CD4-positive, alpha-beta T cell treated with Interleukin-6 at 100 ng/mL for 8 hours (primary cell): ENCODE measurements at places on chromosomes 3 and 15.

GRCh38 chr3:85180-85579, 111.4 kb upstream of the CHL1 start:
- no peak for DNase-seq

- DNase-seq: no peak
These were observed 4.4 kb downstream of the ITIH3 start for GRCh38 chr3:52798978-52799476.

GRCh38 chr3:152998591-152998990, 163.4 kb upstream of the RAP2B start:
- DNase-seq: no peak

DNA sequence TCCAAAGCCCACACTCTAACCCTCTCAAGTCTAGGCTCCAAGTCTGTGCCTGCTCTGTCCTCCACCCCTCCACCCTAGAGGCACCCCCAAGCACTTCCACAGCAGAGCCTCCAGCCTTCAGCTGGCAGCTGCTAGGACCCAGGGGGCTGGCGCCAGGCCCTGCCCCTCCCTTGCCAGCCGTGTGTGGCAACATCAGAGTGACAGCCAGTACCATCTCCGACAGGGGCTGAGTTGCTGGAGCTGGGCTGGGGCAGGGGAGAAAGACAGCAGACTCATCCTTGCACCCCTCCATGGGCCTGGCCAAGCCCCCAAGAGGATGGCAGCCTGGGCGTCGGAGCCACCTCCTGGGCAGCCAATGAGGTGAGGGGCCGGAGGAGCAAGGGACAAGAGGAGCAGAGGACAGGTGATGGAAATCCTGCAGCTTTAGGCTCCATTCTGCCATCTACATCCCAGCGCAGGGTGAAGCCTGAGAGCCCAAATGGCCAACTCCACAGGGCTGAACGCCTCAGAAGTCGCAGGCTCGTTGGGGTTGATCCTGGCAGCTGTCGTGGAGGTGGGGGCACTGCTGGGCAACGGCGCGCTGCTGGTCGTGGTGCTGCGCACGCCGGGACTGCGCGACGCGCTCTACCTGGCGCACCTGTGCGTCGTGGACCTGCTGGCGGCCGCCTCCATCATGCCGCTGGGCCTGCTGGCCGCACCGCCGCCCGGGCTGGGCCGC, at the start of gene GPR62:
Gene GPR62, plus strand, starts transcription at position 207 of the 718 bp plus-strand sequence. Its CDS starts 272 bp downstream, at position 479.
- DNase-seq: no peak

- DNase-seq: no peak
These were observed 941 bp downstream of the ZBED2 start for GRCh38 chr3:111594205-111594604.

DNA sequence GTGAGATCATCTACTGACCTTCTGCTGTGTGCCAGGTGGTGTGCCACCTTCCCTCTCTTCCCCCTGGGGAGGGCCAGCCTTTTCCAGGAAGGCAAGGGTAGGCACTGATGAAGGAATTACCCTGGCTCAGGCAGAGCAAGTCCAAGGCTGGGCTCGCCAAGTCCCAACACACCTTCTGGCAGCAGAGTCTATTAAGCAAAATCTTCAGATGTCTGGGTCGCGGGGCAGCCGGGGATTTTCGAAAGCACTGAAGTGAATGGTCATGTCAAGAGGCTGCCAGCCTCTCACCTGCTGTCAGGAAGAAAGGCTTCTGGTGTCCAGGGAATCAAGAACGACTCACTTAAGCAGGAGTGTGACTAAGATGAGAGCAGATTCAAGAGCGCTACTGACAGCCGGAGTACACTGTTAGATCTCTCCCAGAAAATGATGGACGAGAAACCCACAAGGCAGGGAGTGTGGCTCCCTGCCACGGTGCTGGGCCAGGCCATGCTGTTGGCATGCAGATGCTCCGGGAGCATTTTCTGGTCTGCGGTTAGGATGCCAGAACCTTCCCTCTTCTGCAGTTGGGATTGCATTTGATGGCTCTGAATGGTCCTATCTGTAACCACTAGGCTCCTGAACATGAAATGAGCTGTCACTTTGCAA, 479.8 kb downstream of the SHQ1 start:
- no peak for DNase-seq

- DNase-seq: no peak
These were observed 52.5 kb downstream of the CLDN11 start for GRCh38 chr3:170471149-170471548.

DNA sequence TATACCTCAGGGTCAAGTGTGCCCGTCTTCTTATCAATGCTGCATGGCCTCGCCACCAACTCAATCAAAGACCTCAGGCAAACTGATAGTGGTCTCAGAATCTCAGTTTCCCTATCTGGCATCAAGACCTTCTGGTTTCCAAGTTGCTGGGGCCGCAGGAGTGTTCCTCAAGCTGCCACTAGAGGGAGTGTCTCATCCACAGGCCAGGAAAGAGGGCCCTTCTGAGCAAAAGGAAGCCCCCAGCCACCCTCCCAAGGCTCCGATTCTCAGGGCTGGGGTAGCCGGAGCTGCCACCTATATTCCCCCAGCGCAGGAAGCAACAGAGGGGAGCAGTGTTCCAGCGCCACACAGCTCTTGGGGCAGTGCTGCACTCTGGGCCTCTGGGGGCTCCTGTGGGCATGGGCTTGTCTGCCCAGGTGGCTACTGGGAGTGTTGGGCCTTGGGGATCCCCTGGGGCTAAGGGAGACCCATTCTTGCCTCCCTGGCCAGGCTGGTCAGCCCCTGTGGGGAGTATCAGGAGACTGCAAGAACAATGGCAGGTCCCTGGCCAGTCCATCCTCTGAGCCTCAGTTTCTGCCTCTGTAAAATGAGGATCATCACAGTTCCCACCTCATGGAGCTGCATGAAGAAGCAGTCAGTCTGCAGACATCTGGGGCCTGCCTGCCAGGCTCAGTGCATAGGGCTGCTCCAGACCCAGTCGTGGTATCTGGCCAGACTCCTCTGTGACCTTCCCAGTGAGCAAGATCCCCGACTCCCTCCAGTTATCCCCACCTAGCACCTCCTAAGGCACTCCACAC, 23.4 kb upstream of the SEC13 start:
- peak; percentile 57 for DNase-seq

GRCh38 chr15:71685420-71685993, 124.8 kb upstream of the NR2E3 start:
- DNase-seq: no peak

- no peak for DNase-seq
These were observed 53.7 kb upstream of the GYG1 start for GRCh38 chr3:148937467-148938255.

- no peak for DNase-seq
These were observed 135.0 kb upstream of the FAM3D start for GRCh38 chr3:58801541-58801940.

- no peak for DNase-seq
These were observed 334.6 kb downstream of the GABRB3 start for GRCh38 chr15:26438316-26438715.

- DNase-seq: peak; percentile 74
These were observed 235.1 kb downstream of the UACA start for GRCh38 chr15:70528270-70528706.

DNA sequence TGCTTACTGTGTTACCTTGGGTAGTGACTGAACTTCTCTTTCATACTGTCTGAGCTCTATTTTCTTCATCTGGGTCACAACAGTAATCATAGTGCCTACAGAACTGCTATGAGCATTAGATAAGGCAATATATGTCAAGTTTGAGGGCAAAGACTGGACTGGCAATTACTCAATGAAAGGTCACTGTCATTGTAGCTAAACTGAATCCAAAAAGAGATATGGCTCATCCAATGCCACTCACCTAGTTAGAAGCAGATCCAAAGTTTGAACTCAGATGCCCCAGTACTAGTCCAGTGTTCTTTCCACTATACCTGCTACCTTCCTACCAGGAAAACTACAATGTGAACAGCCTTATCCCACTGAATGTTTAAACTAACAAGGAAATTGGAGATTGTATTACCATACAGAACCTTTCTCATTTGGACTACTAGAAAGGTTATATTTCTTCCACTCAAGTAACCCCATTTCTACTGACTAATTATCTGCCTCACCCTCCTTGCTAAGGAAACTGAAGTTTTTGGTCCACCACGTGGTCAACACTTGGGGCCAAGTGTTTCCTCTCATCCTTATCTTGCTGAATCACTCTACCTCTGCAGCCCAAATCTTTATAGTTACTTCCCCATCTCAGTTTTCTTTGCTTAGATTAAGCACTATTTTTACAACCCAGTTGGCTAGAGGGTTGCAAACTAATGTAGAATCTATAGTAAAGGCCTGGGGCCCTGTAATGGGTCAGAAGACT, 202.3 kb upstream of the LPP start:
- no peak for DNase-seq

DNA sequence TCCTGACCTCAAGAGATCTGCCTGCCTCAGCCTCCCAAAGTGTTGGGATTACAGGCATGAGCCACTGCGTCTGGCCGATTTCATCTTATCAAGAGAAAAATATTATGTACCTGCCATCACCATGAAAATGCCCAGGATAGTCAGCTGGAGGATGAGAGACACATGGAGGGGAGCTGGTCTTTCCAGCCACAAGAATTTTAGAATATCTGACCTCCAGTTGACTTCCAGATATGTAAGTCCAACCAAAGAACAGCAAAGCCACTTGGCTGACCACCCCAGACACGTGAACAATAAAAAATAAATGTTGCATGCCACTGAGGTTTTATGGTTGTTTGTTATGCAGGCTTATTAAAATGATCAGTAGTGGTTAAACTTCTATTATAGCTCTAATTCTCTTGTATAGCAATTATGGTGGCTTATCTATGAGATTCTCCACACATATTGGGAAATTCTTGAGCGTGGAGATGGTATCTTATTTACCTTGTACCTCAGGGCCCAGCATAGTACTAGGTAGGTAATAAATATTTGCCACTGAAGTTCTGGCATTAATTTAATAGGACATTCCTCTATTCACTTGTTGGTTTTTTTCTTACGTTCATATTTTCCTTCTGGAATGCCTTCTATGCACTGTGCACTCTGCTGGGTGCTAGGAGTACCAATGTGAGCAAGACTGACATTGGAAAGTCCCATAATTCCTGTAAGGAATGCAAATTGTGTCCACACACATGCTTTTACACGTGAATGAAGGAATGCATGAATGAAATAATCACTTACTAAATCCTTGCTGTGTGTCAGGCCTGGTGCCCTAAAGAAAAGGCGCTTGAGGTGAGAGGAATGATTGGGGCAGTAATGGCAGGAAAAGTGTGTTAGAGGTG, 77.6 kb downstream of the EDEM1 start:
- no peak for DNase-seq

DNA sequence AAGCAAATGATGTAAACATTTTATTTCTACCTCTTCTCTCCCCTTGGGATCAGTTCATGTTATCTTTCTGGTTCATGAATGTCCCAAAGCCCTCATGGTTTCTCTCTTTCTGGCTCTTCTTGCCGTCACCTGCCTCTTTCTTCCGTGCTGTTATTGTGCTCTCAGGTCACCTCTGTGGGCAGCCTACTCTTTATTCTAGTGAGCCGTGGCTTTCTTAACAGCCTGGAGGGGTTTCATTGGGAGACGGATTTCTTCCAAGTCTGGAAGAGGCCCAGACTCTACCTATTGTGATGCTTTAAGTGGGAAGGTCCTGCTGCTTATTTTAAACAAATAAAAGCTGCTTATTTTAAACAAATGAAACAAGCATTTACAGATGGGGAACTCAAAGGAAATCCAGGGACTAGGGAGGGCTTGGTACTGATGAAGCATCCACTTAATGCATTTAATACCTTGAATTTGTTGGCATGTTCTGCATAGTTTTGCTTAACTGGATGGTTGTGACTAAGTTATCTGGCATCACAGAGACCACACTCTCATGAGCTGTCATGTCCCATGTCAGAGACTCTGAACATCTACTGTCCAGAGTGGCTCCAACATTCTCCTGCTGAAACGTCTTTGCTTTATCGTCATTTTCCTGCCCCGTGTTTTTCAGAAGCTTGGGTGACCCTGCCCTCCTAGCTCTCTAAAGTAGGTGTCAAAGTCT, 443.3 kb downstream of the GABRG3 start:
- DNase-seq: no peak

DNA sequence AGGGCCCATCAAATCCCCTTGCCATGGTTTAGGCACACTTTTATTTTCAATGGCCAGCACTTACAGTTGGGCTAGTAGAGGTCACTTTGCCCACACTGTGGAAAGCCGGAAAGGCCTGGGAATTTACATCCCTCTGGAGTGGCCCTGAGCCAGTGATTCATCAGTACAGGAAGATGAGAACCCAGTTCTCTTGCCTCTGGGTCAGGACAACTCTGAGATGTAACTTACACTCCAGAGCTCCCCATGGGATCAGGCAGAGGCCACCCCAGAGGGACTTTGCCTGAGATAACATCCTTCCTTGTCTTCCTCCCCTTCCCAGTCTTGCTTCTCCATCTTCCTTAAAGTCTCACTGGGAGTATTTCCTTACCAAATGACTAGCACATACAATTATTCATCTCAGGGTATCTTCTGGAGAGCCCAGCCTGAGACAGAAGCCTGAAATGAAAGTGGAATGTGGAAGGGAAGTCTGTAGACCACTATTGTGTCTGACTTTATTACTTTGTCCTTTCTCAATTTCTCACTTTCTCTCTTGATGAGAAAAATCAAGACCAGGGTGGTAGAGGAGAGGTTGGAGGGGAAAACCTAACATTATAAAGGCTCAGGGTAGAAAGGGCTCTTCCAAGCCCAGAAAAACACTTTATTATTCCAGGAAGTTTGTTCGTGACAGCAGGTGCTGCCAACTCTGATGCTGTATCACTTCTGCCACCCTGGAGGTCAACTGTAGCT, 220.8 kb downstream of the ZNF621 start:
- no peak for DNase-seq

DNA sequence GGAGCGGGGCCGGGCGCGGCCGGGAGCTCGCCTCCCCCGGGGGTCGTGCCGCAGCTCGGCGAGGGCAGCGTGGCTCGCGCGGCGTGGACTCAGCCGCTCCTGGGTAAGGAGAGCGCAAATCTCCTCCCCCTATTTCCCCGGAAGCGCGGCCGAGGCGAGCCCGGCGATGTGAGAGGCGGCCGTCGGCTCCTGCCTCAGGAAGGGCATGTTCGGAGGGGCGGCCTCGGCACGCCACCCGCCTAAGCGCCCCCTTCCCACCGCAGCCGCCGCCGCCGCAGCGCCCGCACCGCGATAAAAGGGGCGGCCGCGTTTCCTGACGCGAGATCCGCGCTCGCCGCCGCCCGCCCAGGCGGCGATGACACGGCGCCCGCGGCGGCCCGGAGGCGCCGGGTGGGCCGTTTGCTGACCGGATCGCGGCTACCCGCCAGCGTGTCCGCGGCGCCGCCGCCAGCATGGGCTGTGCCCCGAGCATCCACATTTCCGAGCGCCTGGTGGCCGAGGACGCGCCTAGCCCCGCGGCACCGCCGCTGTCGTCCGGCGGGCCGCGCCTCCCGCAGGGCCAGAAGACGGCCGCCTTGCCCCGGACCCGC, at the start of gene PDE8A:
Gene PDE8A, plus strand, starts transcription at position 146 of the 590 bp plus-strand sequence. Its CDS starts 307 bp downstream, at position 453.
- DNase-seq: peak; percentile 30

DNA sequence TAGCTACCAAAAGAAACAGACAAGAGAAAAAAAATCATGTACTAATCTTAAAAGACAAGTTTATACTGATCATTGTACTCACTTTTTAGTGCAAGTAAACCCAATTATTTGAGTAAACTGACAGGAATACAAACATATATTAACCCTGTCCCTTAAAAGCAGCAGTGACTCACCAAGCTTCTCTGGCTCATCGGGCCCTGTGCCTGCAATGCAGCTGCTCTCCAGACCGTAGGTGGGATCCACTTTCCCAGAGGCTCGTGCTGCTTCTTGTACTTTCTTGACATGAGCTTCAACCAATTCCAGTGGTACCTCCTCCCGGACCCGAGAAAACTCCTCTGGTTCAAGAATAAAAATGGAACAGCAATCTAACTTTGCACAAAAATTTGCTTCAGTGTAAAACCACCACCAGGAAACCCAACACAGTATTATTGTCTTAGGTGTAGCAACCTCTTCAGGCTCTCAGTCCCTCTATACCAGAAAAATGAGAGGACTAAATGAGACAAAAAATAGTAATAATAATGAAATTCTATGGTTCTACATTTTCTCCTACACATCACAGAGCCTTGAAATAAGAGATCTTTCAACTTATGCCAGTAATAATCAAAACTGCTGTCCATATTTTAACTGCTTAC, 82.6 kb upstream of the CSPG5 start:
- no peak for DNase-seq
